ENCODE measurements at places on chromosomes 7 and 10.

- no peak for DNase-seq
These were observed 282.7 kb upstream of the ZNF32 start for GRCh38 chr10:43931308-43931930.

GRCh38 chr7:29207162-29207801 lies 12.7 kb downstream of the CHN2 start:
- no peak for DNase-seq

DNA sequence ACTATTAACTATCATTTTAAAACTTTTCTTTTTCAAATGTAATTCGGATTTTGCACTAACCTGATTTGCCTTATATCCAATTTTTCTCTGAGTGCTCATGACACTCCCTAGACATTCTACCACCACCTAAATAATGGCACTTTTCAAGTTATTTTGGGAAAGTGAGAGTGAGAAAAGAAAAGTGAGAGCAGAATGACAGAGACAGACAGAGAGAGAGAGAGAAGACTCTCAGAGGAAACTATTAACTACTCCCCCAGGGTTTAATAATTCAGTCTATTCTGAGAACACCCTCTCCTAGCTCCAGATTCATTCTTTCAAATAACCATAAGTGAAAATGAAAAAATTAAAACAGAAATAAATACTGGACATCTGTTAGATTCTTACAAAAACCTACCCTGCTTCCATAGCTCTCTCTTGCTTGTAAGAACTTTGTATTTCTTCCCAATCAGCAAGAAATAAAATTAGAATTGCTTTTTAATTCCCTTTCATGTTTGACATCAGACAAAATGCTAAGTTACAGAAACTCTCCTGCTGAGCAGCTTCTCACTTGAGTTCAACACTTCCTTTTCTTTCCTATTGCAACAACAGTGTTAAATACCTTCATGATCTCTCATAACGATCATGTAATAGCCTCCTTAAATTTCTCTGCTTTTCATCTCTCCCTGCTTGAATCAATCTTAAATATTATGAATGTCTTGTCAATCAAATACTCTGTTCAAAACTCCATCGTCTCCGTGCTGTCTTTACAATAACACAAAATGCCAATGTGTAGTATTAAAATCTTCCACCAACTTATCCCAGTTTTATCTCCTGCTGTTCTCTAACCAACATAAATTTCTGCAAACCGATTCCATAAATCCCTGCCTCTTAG lies 191.7 kb downstream of the SEMA3E start:
- DNase-seq, result peak; percentile 53

DNA sequence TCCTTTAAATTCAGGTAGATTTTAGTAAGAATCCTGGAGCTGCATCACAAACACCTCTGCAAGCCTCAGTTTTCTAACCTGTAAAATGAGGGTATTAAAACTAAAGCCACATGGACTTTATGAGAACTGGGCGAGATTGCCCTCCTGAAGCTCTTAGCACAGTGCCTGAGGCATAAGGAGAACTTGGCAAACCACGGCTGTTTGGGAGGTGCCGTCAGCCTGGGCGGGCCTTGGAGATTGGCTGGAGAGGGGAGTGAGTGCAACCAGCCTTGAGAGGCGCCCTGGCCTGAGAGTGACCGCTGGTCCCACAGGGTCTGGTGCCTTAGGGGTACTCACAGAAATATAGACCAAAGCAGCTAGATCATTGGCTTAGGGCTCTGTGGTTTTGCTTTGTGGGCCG lies 5.4 kb upstream of the TNS3 start:
- no peak for DNase-seq

DNA sequence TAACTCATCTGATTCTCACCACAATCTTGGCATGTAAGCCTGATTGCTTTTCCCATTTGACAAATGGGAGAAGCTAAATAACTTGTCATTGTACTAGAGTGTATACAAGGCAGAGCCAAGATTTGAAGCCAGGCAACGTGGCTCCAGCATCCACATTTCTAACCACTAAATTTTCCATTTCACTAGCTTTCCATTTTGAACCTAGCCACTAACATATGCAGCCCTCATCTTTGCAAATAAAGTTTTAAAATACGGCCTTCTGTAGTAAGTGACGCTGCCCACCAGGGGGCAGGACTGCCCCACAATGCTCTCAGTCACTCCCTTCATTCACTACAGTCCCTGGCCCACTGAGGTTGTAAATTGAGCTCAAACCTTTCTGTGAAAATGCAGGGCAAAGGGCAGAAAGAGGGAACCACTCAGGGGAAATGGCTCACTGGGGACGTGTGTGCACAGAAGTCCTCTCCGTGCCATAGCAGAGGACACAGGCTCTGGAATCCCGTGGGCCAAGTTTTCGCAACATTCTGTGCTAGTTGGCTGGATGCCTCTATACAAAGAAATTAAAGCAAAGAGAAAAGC lies 315.7 kb downstream of the TNS3 start:
- DNase-seq, result peak; percentile 52

GRCh38 chr10:103367782-103368518 lies at the start of gene TAF5:
TSS of gene TAF5 (plus strand) at chr10:103367976. CDS start at chr10:103367990, 14 bp downstream.
- DNase-seq, result peak; percentile 97

GRCh38 chr7:151252961-151253711 lies 4.6 kb upstream of the SMARCD3 start:
- no peak for DNase-seq

- no peak for DNase-seq
These were observed 13.1 kb downstream of the LHFPL3 start for GRCh38 chr7:104341546-104341945.

DNA sequence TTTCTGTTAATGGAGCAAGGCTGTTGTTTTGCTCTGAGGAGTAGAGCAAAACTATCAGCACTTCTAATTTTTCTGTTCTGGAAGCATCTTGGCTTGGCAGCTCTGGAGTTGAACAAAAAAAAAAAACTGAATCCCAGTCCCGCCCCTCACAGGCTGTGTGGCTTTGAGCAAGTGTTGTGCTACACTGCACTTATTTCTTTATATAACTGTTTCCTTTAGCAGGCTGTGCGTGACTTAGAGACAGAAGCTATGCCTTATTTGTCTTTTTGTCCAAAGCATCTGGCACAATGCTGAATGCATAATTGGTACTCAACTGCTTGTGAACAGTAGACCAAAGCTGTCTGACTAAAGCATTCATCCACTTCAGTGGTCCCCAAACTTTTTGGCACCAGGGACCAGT lies 96.1 kb downstream of the AMPH start:
- DNase-seq, result no peak

- no peak for DNase-seq
These were observed 94.3 kb downstream of the CFAP58 start for GRCh38 chr10:104447906-104448305.

GRCh38 chr7:44278451-44279161 lies 46.8 kb downstream of the CAMK2B start:
- no peak for DNase-seq

- no peak for DNase-seq
These were observed 42.3 kb downstream of the GPAM start for GRCh38 chr10:112141292-112141691.

DNA sequence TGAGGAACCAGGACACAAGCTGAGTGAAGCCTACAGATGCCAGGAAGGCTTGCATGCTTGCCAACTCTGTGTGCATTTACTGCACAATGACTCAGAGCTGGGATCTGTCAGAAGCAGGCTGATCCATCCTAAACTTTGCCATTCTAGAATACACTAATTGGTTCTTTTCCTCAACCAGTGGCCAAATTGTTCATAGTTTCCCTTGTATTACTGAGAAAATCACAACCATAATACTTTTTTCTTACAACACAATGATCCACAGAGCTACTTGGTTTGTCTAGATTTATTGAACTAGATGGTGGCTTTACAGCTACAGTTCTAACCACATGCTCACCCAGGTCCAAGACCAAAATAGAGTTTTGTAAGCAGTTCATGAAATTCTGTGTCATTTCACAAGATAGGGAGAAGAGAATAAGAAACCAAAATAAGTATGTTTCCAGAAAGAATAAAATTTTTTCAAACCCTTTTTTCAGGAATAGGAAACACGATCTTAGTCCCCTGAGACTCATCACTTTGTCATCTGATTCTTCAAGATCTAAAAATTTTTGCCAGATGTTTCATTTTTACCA lies 21.0 kb upstream of the LRRC17 start:
- DNase-seq, result no peak

DNA sequence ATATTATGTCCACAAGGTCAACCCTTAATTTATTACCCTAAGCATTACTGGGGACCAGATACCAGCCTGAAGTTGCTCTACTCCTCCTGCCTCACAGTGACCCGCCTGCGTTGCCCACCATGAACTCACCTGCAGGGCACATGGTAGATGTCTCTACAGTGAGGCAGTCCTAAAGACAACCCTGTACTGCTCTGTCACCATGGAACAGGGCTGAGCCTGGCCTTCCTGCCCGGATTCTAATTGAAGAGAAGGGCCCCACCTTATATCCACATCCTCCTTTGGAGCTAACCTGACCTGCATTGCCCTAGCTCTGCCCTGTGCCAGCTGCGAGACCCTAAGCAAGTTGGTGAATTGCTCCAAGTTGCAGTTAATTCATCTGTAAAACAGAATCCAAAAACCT lies 4.1 kb downstream of the SH3PXD2A start:
- DNase-seq, result no peak

Data from NCI-H460 (cell line).